ENCODE measurements at places on chromosomes 7 and 10. TPM values are rescaled to one million over a fixed set of nuclear protein-coding genes. Genes with fewer than 3 reads are reported as not detected.

DNA sequence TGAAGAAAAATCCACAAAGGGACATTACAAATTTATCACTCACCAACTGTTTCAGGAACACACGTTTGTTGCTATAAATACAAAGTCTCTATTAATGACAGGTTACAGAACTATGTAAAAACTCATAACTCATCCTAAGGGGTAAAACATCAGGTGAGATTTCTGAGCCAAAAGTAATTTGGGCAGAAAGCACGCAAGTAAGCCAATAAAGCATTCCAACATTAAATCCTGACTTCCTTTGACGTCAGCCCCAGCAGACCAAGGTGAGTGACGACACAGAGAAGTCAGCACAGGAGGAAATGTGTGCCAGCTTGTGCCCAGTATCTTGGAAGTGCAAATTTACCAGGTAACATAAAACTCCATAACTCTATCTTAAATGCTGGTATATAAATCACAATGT lies 45.7 kb downstream of the IMMP2L start:
- DNase-seq = no peak

- DNase-seq = no peak
Observed at GRCh38 chr7:94874036-94874785, 33.2 kb upstream of the PPP1R9A start.

Gene TUBB8
- total RNA-seq = not detected

Gene FASTK
- total RNA-seq = 69.5 TPM

DNA sequence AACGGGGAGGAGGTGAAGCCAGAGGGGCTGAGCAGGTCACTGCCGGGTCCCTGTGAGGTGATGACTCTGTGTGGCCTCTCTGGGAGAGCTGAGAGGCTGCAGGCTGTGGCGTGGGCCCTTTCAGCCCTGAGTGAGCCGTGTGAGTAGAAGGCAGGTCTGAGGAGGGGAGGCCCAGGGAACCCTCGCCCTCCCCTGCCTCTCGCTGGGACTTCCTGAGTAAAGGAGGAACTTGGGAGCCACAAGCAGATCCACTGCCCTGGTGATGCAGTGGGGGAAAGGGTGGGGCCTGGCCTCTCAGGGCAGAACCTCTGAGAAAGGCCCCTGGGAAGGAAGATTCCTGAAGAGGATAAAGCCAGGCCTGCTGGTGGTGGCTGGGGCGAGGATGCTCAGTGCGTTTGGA lies 22.8 kb downstream of the EEPD1 start:
- no peak for DNase-seq

Gene WEE2
- not detected for total RNA-seq

GRCh38 chr7:118306771-118307170 lies 82.3 kb downstream of the ANKRD7 start:
- peak; percentile 45 for DNase-seq

DNA sequence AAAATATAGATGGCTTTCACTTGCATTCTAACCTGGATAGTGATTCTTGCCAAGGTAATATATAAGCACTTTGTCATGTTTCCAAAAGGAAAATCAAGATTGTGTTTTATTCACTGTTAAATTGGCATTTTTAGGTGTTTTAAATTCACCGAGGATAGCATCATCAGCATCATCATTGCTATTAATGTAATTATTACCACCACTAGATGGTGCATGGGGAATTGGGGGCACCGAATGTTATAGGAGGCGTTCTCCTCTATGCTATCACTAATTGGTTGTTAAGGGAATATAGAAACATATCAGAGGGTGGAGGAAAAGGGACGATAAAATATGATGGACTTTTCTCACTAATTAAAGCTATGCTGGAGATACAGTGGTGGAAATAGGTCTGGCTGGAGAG lies 95.5 kb downstream of the CELF2 start:
- no peak for DNase-seq

DNA sequence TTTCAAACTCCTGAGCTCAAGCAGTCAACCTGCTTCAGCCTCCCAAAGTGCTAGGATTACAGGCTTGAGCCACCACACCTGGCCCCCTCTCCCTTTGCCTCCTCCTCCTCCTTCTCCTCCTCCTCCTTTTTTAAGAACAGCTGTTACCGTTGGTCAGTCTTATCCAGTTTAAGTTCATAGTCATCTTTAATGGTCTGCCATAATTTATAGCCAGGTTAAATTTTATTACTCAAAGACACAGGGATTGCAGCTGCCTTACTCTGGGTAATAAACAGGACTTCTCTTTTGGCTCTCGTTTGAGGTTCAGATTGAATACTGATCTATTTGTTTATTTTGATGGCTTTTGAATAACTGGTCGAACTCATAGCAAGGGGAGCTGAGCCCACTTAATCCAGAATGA lies 35.2 kb downstream of the ATOH7 start:
- no peak for DNase-seq

Gene ASB15
- not detected for total RNA-seq

Gene C10orf67
- under 0.01 TPM for total RNA-seq

GRCh38 chr10:122495406-122496340 lies 34.3 kb downstream of the HTRA1 start:
- peak; percentile 77 for DNase-seq

GRCh38 chr7:155523168-155523675 lies 23.1 kb downstream of the CNPY1 start:
- DNase-seq = no peak

- DNase-seq = no peak
Observed at GRCh38 chr7:1644341-1645070, 25.6 kb upstream of the ELFN1 start.

Gene GNAT3
- total RNA-seq = not detected

- DNase-seq = no peak
Observed at GRCh38 chr10:59033622-59034021, 142.8 kb upstream of the PHYHIPL start.

Gene PPP1R17
- not detected for total RNA-seq

Gene PSD
- 5.3 TPM for total RNA-seq
